ENCODE measurements at places on chromosomes 2 and 18. TPM values are rescaled to one million over a fixed set of nuclear protein-coding genes. Genes with fewer than 3 reads are reported as not detected.

ZNF516 gene
- 19.3 TPM for total RNA-seq

SLC5A7 gene
- total RNA-seq = not detected

RAB6C gene
- total RNA-seq = not detected

AMER3 gene
- not detected for total RNA-seq

FAM228A gene
- total RNA-seq = 1.5 TPM

KIF1A gene
- not detected for total RNA-seq
